ENCODE measurements at places on chromosomes 1 and 21.
A peak's percentile ranks its signal among the peaks of the same experiment; 100 is the strongest.

- DNase-seq = no peak
Measured at GRCh38 chr1:55682198-55682597, 467.0 kb upstream of the USP24 start.

DNA sequence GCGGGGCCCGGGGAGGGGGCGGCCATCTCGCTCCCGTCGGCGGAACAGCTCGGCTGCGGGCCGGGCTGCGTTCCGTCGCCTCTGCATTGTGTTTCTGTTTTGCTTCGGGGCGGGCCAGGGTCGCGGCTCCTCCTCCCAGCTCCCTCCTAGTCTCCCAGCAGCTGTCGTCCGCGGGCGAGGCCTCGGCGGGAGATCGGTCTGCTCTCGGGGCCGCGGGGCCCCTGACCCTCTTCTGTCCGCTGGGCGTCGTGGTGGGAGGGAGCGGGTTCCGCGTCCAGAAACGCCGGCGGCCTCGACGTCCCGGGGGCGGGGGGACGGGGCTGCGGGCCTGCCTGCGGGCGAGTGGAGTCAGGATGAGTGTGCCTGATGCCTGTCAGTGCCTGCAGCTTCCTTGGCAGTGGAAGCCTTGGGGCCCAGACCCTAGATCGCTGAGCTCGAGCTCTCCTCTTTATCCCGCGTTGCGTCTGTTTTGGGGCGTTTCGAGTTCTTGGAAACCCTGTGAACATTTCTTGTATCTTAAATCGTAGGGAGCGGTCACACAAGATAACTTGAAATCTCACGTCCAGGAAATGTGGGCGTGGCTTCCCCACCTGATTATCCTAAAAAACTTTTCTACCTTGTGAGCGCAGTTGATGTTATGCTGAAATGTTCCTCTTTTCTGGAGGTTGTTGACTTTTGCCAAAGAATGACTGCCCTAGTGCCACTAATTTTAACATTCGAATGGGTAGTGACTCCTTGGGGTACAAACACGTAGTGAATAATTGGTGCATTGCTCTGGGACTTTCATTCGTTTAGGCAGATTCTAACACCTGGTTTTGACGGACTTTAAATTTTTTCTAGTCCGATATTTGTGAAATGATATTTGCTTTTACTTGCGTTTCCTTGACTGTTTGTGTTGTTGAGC lies 676 bp downstream of the MORC3 start:
- peak; percentile 83 for DNase-seq

DNA sequence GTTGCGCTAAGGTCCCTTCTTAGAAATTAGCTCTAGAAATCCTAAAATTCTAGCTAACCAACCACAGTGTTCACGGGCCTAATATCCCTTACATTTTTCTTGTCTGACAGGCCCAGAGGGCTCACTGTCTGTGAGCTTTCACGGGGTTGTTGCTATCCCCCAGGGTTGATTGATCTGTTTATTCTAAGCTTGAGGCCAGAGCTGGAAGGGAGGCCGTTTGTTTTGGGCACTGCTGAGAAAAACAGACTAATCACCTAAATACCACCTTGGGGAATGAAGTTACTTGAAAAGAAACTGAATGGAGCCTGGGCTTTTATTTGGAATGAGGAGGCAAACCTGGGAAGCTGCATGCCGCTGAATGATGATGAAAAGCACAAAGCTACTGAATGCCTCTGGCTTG lies 162.4 kb downstream of the KIF26B start:
- DNase-seq = no peak

DNA sequence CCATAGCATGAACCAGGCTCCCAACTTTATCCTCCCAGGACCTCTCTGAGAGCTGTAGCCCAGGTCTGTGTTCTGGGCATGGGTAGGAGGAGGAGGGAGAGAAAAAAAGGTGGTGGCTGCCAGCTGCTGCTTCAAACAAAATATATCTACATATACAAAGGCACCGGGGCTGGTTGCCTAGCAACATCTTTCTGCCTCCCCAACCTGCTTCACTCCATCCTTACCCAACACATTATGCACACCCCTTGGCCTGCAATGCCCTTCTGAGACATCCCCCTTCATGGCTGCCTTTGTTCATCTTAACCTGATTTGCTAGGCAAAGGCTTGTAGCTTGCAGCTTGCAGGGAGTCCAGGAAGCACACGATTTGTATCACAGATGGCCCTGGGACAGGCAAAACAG lies 27.2 kb upstream of the ATP1A1 start:
- peak; percentile 58 for DNase-seq

GRCh38 chr1:59178339-59179187 lies 118.3 kb upstream of the FGGY start:
- DNase-seq = no peak

Data from dorsolateral prefrontal cortex (tissue), 122 donors.